ENCODE measurements at places on chromosomes 1 and 21. TPM values are rescaled to one million over a fixed set of nuclear protein-coding genes. Genes with fewer than 3 reads are reported as not detected.

AMY1C gene
- polyA plus RNA-seq, result not detected

UQCRHL gene
- polyA plus RNA-seq, result 0.94 TPM

AQP10 gene
- polyA plus RNA-seq, result not detected

DPT gene
- polyA plus RNA-seq, result not detected

LEMD1 gene
- polyA plus RNA-seq, result not detected

LDLRAP1 gene
- polyA plus RNA-seq, result 279 TPM

SPAG17 gene
- not detected for polyA plus RNA-seq

ARHGEF16 gene
- not detected for polyA plus RNA-seq

CTH gene
- not detected for polyA plus RNA-seq

S100A7 gene
- not detected for polyA plus RNA-seq

KCNH1 gene
- not detected for polyA plus RNA-seq

SYTL1 gene
- polyA plus RNA-seq, result 138 TPM

NGF gene
- polyA plus RNA-seq, result not detected

NBPF6 gene
- polyA plus RNA-seq, result not detected

Data from CD4-positive, CD25-positive, alpha-beta regulatory T cell (primary cell).